HFFc6 (cell line): ENCODE measurements at places on chromosomes 4 and X. TPM values are rescaled to one million over a fixed set of nuclear protein-coding genes. Genes with fewer than 3 reads are reported as not detected.

SLC25A53 gene
- total RNA-seq, result 3.7 to 5.9 TPM (median 5.4 TPM) in 3 replicates

NHS gene
- total RNA-seq, result 3.3 to 4.7 TPM (median 4.0 TPM) in 3 replicates

TNMD gene
- not detected in 3 replicates for total RNA-seq

MUC7 gene
- not detected in 2 replicates for total RNA-seq

THOC2 gene
- 48.6 to 53.4 TPM (median 50.7 TPM) in 3 replicates for total RNA-seq

MAGEE2 gene
- not detected in 2 replicates for total RNA-seq

SUV39H1 gene
- total RNA-seq, result 6.9 to 11.6 TPM (median 11.5 TPM) in 3 replicates

CXCL1 gene
- 0.82 to 4.7 TPM (median 1.3 TPM) in 3 replicates for total RNA-seq

SOWAHD gene
- 0.15 TPM in 1 of 3 replicates, not detected in the others for total RNA-seq

AKAP4 gene
- total RNA-seq, result not detected in 2 replicates

USP51 gene
- total RNA-seq, result 0.73 to 1.3 TPM (median 0.94 TPM) in 3 replicates

ZNF827 gene
- 16.6 to 17.7 TPM (median 17.7 TPM) in 3 replicates for total RNA-seq

GLOD5 gene
- total RNA-seq, result not detected in 2 replicates

ITGB1BP2 gene
- total RNA-seq, result 0.50 to 0.74 TPM (median 0.57 TPM) in 3 replicates

MAGEA1 gene
- total RNA-seq, result not detected in 3 replicates

EXOC1L gene
- not detected in 3 replicates for total RNA-seq
